ENCODE measurements at places on chromosomes 7 and 10.

DNA sequence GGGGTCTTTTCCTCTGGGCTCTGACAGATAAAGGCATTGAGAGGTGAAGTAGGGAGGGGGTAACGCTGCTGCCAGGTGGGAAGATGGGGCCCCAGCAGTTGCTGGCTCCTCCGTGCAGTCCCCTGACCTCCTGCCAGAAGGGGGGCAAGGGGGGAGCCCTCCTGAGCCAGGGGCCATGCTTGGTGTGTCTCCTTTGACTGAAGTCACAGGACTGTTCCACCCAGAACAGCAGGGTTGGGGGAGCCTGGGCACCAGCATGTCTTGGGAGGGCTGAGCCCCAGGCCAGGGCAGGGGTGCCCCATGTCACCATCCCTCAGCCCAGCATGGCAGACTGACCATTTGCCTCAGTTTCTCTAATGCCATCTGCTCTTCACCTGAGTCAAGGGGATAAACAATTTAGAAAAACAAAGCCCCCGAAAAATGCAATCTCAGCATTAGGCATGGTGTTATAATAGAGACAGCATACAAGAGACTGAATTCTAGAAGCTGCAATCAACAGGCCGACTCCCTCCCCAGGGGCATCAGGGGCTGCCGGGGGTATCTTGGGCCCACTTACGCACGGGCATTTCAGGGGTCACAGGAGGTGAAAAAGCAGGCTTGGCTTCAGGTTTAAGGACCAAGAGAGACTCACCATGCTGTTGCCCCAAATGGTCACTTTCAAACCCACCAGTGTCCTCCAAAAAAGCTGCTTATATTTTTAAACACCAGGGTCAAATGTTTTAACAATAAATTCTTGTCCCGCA is 108.6 kb upstream of the GPR26 start:
- DNase-seq = no peak

GRCh38 chr7:136857573-136857972 is 10.9 kb upstream of the CHRM2 start:
- peak; percentile 17 for DNase-seq

GRCh38 chr7:45026984-45027773 is 27.2 kb downstream of the CCM2 start:
- no peak for DNase-seq

GRCh38 chr7:22700559-22701002 is 26.4 kb upstream of the IL6 start:
- DNase-seq = peak; percentile 48

DNA sequence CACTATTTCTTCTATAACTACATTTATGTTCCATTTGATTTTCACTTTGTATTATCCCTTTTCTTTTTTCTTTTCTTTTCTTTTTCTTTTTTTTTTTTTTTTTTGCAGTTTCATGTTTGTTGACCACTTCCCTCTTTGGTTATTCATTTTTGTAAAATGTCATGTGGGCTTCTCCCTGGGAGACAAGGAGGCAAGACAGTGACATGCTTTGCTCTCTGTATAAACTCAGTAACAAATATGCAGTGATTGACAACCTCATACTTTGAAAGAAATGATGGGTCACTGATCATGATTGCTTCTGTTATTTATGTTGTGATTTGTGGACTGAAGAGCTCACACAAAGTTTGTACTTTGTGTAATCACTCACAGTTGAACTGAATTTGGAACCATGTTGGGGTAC is 90.2 kb upstream of the ABI1 start:
- no peak for DNase-seq

- DNase-seq = no peak
Measured at GRCh38 chr10:71077796-71078453, 134.4 kb upstream of the UNC5B start.

- no peak for DNase-seq
Measured at GRCh38 chr7:37756797-37757551, 73.4 kb downstream of the GPR141 start.

DNA sequence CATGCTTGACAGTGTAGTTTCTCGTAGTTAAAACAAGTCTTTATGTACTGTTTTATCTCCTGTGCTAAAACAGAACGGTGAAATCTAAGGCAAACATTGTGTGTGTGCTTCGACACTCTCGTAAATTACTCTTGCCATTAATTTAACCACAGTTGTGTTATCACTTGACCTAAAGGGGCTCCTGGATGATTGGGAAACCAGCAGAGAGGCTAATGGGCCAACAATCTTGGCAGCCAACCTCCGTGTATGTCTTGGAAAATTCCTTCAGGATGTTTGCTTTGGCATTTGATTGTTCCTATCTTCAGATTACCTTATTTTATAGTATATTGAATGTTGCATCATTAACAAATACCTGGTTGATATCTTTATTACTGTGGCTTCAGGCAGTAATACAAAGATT is 409.5 kb downstream of the SDK1 start:
- DNase-seq = no peak

DNA sequence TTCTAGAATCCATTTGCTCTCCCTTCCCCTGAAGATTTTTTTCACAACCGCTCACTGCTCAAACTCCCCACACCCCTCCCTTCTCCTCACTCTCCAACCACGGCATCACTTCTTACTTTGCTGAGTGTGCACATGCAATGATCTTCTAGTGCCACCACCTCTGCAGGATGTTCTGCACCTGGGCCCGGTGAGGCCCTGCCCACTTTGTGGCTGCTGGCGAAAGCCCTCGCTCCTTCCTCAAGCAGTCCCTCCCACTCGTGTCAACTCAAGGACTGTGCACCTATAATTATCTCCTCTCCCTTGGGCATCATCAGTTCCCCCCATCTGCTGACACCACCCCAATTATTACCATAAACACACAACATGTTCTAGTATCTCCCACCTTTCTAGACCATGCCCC is 91.0 kb upstream of the LANCL2 start:
- no peak for DNase-seq

DNA sequence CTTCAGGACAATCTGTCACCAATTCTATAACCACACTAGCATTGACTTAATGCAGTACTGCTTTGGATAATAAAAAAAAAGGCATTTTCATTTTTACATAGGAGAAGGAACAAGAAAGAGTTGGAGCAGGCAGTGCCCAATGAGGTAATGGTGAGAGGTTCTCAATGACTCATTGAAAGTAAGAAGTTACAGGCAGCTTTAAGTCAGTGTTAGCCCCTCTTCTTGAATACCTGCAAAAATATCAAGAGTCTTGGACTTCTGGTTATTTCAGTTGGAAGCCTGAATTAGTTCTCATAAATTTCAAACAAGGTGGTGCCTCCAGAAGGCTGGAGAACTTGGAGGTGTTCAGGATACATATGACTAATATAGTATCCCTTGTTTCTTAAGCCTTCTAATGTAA is 422.5 kb downstream of the HTR7 start:
- DNase-seq = no peak

DNA sequence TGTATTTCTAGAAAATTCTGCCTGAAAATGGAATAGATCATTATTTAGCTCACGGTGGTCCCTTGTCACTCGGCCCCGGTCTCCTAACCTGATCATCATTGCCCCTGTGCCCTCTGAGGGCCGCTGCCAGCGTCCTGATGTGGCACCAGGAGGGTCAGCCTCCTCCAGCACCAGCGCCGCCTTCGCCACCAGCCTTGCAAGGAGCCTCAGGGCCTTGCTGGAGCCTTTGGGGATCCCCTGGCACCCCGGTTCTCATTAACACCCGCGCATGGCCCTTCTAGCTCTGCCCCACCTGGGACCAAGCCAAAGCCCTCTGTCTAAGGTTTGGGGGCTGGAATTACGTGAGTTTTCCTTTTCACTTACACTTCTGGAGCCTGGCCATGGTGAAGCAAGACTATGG is 282.5 kb upstream of the ADARB2 start:
- DNase-seq = no peak

- DNase-seq = no peak
Measured at GRCh38 chr7:73353243-73353642, 25.3 kb downstream of the FKBP6 start.

DNA sequence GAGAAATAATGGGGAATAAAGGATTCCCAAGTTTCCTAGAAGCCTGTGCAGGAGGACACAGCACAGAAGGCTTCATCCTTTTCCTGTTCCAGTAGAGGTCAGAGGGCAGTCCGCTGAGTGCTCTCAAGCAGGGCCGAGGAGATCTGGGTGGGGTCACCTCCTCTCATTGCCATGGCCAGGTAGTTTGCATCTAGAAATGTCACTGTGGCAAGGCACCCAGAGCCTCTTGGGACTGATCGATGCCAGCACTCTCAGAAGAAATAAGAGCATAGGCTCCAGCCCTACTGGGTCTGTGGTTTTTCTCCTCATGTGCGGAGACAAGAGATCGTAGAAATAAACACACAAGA is 7.9 kb downstream of the NUB1 start:
- no peak for DNase-seq

GRCh38 chr7:32415936-32416335 is 74.2 kb downstream of the LSM5 start:
- DNase-seq = no peak

DNA sequence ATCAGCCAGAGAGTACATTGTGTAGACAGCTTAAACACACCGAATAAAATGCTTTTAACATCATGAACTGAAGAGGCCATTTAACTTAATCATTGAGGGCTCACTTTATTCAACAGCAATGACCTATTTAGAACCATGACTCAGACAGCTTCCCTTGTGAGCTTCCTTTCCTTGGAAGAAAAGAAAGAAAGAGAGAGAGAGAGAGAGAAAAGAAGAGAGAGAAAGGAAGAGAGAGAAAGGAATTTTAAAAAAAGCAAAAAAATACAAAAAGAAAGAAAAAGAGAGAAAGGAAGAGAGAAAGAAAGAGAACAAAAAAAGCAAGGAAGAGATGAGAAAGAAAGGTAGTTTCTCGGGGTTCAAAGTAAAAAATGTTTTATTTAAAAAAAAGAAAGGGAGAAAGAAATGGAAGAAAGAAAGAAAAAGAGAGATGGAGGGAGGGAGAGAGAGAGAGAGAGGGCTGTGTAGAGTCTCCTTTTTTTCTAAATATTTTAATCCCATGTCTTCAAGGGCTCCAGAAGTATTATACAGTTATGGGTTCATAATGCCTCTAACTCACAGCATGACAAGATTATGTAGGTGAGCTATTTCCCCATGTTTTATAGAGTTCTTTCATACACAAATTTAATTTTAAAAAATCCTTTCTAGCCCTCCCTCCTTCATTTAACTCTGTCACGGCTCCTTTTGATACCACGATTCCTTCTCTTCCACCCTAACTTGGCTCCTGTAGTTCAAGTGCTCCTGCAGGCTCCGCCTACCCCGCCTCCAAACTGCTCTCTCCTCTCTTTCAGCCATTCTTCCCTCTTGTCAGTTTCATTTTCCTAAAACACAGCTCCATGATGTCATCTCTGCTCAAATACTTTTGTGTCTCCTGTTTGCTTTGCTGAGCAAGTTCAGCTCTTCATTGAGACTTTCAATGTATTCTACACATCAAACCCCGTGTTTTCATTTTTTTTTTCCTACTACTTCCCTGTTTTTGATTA is 85.5 kb downstream of the PRTFDC1 start:
- peak; percentile 61 for DNase-seq

DNA sequence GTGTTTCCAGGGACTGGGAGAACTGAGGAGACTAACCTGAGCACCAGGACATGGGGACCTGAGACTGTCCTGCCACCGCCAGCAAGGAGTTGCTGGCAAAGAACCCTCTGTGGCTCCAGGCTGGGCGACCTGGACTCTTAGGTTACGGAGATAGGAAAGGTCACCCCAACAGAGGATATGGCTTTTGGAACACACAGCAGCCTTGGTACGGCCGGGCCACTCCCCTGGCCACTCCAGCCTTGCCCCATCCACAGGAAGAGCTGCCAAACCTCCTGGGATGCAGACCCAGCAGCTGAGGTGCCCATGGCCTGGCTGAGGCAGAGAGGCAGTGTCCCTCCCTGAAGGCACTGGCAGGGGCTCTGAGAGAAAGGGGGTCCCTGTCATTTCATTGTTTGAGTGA is 137.8 kb downstream of the OAT start:
- DNase-seq = no peak

GRCh38 chr10:114519306-114519669 is 115.0 kb upstream of the AFAP1L2 start:
- DNase-seq = no peak

- DNase-seq = no peak
Measured at GRCh38 chr10:62373639-62373994, 552 bp upstream of the ZNF365 start.

GRCh38 chr7:85750454-85750949 is 563.6 kb upstream of the SEMA3D start:
- no peak for DNase-seq

DNA sequence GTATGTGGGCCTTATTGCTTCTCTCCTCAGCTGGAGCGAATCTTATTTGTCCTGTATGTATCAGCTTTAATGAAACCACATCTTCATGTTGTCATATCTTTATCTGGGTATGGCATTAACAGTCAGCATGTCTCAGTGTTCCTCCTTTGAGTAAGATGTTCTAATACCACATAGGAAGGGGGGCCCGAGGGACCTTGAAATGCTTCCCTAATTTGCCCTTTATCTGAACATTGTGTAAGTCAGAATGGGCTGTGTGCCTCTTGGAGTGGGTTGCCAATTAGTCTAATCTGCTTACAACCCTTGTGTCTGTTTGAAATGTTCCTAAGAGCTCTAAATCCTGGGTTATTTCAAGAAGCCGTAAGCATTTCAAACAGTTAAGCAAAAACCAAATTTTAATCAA is 623.8 kb downstream of the SUGCT start:
- DNase-seq = no peak

GRCh38 chr10:73946253-73947145 is 35.6 kb downstream of the PLAU start:
- DNase-seq = no peak

- DNase-seq = peak; percentile 44
Measured at GRCh38 chr10:130045091-130045652, 65.5 kb downstream of the C10orf143 start.

DNA sequence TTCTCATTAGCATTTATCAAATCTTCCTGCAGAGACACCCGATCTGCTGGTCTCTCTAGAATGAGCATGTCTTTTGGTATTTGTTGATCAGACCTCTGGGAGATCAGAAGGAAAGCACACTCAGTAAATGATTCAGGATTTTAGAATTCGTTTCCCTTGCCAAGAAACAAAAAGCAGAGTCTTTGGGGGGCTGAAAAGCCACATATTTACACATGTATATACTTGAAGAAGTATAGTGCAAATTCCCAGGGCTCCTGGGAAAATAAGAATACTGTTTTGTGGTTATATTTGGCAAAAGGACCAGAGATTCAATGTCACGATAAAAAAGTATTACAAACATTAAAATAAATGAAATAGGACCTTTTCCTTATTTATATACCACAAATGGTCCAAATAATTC is 100.2 kb downstream of the AGMO start:
- peak; percentile 78 for DNase-seq

GRCh38 chr7:76241141-76241540 is 39.4 kb downstream of the SRRM3 start:
- DNase-seq = no peak

GRCh38 chr7:20264623-20265022 is 47.4 kb upstream of the MACC1 start:
- no peak for DNase-seq

- DNase-seq = no peak
Measured at GRCh38 chr7:147664541-147664940, 926.0 kb upstream of the C7orf33 start.

GRCh38 chr10:74373059-74373458 is 222.0 kb downstream of the ADK start:
- DNase-seq = no peak

DNA sequence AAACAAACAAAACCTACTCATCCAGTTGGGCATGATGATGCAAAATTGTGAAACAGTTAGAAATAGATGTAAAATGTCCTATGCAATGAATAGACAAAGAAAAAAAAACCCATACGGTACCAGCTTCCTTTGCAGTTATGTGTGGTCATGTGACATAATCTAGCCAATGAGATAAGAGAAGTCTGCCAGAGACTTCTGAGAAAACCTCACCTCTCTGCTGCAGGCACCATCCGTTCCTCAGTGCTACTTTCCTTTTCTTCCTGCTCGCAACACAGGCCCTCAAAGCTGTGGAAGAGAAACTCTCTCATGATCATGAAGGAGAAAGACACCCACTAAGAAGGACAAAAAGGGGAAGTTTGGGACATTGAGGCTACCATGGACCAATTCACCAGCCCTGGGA is 76.8 kb upstream of the CARD11 start:
- no peak for DNase-seq
